HS-5 (cell line): ENCODE measurements at places on chromosomes 2 and 18.

DNA sequence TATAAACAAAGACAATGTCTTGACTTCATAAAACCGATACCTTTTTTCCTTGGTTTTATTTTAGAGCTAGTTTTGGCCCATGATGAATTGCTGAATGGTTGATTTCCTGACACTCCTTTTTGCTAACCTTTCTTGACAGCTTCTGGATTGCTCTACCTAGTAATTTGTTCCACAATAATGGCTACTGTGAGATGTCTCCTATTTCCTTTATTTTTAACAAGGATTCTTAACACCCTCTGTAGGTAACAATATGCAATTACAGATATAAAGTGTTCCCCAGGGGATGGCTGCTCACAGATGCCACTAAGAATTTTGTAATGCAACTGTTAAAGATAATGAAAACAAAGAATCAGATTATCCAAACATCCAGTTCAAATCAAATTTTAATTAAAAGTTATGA lies 100.8 kb upstream of the ATP5MC3 start:
- DNase-seq: peak; percentile 31

DNA sequence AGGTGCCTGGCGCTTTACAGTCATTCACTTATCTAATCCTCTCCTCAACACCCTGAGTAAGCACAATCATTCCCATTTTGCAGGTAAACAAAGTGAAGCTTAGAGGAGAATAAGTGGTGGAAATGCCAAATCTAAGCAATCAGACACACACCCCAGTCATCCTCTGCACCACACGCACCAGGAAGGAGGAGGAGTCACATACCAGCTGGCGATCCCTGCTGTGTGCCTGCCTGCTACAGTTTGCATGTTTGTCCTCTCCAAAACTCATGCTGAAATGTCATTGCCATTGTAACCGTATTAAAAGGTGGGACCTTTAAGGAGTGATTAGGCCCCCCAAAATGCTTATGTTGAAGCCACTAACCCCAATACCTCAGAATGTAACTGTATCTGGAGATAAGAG lies 93.7 kb downstream of the LOXHD1 start:
- no peak for DNase-seq

DNA sequence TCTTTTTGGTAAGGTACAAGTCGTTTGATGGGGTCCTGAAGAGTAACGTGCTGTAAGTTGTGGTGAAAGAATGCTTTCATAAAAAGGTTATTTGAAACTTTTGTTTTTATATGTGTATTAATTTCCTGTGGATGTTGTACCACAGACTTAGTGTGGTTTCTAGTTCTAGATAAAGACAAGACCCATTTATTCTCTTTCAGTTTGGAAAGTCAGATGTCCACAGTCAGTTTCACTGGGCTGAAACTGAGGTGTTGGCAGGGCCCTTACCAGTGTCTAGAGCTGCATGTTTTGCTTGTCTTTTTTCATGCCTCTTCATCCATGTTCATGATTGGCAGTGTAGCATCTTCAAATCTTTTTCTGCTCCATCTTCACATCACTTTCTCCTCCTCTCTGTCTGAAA lies 22.1 kb upstream of the DOCK10 start:
- DNase-seq: no peak

DNA sequence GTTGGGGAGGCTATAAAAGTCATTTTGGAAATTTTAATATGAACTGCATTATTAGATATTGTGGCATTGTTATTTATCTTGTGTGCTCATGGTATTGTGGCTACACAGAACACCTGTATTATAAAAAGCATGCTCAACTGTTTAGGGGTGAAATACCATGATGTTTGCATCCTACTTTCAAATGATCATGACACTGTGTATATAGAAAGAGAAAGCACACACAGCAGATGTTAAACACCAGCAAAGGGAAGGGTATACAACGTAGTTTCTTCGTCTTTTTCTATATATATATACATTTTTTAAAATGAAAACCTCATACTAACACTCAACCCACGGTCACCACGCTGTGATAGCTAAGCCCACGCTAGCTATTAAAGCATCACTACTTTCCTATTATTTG lies 27.1 kb downstream of the STARD7 start:
- no peak for DNase-seq

DNA sequence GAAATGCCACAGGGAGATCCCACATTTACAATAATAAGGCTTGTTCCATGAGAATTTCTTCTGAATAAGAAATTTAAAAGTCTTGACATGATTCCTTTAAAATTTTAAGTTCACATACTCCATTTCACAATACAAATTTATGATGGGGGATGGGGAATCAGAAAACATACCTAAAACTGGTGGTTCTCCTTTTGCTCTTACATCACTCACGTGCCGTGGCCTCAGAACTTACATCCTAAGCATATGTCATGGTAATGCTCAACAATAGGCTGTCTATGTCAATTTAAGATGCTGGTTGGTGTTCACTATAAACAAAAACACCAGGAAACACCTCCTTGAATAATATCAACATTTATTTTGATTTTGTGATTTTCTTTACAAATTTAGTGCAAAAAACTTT lies 12.8 kb downstream of the UPP2 start:
- DNase-seq: no peak

GRCh38 chr2:143558665-143559064 lies 429.4 kb downstream of the ARHGAP15 start:
- peak; percentile 34 for DNase-seq

DNA sequence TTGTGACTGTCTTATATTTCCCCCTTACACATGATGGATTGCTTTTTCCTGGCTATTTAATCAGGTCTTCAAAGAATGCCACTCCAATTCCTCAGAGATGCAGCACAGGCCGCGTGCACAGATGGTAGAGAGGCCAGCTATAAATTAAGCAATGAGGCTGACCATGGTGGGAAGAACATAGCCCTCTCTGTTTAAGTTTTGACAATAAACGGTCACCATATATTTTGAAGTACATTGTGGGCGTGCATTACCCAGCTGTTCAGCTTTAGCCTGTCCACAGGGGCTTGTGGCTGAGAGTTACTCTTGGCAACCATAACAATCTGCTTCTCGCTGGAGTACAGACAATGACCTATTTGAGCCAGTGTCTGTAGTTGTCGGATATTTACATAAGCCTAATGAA lies 730.8 kb downstream of the DCC start:
- DNase-seq: no peak

DNA sequence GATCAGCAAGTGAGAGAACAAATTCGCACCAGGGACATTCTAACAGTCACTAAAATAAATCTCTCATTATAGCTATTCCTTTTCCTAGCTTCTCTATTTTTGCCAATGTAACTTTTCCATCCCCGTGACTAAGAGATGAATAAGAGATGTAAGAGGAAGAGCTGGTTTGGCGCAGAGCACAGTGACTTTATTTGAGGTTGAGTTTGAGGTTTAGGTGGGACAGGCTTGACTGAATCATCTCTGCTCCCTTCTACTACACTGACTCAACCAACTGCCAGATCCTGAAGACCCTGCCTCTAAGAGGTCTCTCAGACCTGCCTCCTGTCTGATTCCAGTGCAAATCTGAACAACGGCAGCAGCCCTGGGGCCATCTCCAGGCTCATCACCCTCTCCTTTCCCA lies 28.0 kb downstream of the RFX8 start:
- peak; percentile 80 for DNase-seq

DNA sequence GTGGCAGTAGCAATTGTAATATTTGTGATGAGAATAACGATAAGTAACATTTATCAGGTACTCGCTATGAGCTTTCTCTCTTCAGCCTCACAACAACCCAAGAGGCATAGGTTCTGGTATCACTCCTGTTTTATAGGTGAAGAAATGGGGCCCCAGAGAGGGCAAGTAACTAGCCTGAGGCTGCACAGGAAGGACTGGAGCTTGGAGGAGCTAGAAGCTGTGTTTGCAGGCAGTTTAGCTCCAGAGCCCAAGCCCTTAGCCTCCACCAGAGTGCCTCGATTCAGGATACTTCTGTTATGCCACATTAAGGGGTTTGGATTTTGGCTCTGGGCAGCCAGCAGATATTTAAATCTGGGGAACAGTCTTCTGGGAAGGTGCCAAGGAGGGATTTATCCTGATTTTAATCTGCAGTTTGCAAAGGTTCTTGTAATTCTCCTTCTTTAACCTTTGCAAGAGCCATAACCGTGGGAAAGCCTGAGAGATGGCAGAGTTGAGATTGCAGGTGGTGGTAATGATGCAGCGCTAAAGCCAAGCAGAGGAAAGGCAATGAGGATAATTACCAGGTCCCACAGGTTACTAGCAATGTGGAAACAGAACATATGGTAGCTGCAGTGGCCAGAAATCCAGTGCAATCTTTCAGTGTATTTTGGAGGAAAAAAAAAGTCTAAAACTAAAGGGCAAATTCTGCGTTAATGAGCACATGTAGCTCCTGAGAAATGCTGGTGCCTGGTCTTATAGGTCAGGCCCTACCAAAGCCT lies 9.1 kb downstream of the MOCOS start:
- no peak for DNase-seq

DNA sequence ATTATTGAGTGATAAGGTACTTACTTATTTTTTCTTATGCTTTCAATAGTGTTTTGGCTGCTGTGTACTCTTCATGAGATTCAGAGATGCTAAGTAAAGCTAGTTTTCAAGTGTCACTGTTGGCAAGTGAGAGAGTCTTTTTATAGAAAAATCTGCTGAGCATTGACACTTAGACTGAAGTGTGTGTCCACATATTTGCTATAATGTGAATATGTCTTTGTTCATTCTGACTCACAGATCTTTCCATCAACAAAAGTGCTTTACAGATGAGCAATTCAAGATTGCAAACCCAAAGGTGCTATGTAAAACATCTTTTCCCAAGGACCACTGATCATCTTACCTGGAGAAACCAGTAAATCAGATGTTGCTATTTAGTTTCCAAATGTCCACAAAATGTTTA lies 410.6 kb upstream of the FIGN start:
- no peak for DNase-seq

DNA sequence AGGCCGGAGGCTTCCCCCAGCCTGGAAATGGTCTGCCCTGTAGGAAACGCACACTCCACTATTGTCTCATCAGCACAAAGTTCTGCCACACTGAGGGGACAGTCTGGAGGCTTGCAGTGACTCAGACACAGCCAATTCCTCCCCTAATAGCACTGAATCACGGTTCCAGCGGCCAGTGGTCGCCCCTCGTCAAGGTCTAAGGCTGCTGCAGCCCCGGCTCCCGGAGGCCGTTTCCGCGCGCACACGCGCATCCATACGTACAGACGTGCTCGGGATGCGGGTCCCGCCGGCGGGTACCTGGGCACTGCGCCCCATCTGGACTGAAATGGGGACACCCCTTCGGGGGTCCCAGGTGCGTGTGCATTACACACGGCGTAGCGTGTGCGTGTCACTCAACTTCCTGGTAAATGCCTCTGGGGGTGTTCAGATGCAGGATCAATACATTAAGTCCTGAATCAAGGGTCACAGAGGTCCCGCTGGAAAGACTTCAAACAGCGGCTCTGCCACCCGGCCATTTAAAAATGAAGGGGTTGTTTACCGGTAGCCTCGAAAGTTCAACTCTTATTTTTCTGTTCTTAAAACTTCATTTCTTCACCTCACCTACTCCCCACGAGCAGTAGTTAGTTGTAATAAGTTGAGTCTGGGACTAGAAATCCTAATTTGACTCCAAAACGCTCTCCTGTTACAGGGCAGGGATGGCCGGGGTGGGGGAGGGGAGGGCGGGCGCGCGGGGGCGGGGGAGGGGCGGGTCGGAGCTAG lies 572 bp upstream of the ZNF516 start:
- no peak for DNase-seq

DNA sequence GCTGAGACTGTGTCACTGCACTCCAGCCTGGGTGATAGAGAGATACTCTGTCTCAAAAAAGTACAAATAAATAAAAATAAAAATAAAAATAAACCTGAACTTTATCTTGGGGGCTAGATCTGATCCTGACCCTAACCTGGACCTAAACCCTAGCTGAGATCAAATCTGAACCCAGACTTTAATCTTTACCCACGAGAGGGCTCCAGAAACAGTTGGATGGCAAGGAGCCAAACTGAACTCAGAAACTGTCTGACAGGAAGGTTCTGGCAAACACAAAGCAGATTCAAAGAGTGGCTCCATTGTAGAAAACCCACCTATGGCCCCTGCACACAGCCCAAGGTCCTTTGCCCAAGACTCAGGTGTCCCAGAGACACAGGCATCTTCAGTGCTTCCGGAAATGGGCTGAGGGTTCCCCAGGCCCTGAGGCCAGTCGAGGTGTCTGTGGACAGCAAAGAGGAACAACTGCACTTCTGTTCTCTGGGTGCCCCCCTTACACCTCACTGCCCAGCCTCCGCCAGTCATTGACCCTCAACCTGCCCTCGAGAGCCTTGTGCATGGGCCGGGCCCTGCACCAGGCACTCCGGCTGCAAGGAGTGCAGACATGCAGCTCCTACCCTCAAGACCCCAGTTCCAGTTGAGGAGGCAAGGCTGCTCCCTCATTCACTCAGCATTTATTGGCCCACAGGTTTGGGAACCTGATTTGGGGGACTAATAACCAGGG lies 95.2 kb downstream of the TFCP2L1 start:
- no peak for DNase-seq

GRCh38 chr18:51195086-51195450 lies 2.4 kb downstream of the MEX3C start:
- no peak for DNase-seq

DNA sequence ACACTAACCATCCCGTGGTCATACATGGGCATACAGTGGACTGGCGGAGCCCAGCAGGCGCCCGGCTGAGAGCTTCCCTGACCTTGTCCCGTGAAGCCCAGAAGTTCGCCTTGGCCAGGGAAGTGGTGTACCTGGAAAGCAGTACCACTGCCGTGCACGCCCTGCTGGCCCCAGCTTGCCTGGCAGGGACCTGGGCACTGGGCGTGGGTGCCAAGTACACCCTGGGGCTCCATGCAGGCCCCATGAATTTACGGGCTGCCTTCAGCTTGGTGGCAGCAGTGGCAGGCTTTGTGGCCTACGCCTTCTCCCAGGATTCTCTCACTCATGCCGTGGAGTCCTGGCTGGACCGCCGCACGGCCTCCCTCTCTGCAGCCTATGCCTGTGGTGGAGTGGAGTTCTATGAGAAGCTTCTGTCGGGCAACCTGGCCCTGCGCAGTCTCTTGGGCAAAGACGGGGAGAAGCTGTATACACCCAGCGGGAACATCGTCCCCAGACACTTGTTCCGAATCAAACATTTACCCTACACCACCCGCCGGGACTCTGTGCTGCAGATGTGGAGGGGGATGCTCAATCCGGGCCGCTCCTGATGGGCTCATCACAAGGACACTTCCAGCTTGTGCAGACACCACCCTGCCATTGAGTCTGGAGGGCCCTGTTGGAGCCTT lies 2.3 kb downstream of the TMEM177 start:
- DNase-seq: no peak

- DNase-seq: no peak
These were observed 342.6 kb downstream of the CTNNA2 start for GRCh38 chr2:79855264-79856006.

GRCh38 chr18:22428672-22429071 lies 11.0 kb upstream of the CTAGE1 start:
- DNase-seq: peak; percentile 60

DNA sequence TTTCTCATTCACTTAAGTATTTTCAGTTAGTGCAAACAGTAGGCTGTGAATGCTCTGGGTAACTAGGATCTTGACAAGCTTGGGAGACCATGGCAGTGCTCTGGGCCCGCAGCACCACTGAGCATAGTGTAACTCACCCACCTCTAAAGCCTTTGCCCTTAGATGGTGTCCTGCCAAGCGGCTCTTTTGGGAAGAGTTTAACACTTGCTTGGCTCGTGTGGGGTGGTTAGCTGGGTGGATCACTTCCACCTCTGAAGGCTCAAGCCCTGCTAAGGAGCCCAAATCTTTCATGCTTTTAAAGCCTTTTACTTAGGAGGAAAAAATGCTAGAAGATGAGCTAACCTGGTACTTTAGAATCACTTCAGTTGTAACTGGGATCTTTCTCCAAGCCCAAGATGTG lies 33.9 kb downstream of the PTPN18 start:
- no peak for DNase-seq

- DNase-seq: peak; percentile 24
These were observed 44.2 kb upstream of the HS6ST1 start for GRCh38 chr2:128362889-128363228.
